ENCODE measurements at places on chromosomes 3 and 15.

GRCh38 chr3:1632128-1632527 is 466.5 kb upstream of the CNTN4 start:
- no peak for DNase-seq

DNA sequence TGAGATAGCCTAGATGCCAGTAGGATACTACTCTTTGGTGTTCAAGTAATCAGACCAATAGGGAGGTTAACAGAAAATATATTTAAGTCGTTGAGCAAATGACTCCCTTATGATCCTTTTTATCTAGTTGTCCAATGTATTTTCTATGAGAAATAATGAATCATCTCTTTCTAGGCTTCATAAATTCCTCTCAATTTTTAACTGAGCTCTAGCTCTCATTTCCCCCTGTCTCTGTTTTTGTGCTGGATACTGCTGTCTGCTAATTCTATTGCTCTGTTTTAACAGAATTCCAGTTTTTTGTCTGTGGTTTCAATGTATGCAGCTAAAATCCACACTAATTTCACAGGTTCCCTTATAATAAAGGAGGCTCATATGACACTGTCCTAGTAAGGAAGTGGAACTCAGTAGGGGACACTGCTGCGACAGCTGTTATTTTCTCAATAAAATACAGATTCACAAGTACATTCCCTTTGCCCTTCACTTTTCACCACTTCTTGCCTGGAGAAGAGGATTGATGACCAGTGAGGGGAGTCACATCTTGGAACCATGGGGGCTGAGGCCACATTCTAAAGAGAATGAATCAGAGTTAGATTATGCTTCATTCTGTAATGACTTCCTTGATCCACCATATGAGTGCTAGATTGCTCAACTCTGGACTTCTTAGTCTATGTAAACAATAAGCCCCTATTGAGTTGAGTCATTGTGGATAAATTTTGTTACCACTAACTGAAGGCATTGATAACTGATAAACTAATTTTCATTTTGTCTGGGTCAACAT is 558.7 kb upstream of the KCNMB2 start:
- DNase-seq = no peak

DNA sequence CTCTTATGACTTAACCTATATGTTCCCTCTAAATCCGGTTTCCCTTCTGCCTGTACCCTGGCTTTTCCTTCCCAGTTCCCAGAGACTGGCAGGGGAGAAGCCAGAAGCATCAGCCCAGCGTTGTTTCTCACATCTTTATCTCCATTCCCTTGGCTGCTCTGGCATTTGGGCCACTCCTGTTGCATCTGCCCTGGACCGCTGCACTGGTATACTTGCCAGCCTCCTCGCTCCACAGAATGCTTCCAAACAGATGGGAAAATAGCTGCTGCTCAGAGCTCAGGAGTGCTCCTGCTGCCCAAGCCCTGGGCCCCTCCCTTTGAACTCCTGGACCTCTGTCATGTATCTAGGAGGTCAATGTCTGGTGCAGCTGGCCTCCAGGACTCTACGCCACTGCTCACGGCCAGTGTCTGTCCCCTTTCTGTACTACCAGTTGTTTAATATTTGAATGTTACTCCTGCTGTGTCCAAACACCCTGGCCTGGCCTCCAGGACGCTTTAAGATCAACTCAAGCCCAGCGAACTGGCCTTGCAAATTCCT is 6.8 kb downstream of the SPINT1 start:
- no peak for DNase-seq

DNA sequence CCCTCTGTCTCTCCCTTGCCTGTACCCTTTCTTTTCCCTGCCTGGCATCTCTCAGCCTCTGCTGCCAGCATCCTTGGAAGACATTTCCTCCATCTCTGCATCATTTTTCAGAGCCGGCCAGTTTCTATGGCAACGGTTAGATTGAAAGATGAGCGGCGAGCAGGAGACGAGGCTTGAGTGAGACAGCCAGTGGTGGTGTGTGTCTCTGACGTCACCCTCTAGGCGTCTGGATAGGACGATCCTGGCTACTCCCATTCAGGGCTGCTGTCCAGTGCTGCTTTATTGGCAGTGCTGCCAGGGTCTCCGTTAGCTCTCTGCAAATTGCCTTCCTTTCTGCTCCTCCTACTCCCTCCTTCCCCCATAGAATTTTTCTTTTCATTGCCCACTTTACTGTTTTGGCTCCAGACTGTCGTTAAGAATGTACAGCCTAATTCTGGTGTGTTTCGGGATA is 57.9 kb downstream of the TRAK1 start:
- no peak for DNase-seq

DNA sequence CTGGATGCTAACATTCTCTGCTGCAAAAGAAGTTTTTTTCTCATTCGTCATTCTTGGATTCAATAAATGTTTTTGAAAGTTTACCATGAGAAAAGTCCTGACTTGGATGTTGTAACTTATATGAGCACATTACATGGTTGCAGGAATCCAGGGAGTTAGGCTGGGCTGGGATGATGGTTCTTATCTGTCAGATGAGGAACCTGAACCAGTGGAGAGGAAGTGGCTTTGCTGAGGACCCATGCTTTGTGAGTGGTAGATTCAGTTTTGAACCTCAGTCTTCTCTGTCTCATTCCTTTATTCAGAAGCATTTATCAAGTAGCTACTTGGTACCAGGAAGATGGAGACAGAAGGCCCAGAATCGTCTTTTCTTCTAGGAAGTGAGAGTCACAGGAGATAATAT is 3.7 kb upstream of the GASK1A start:
- DNase-seq = no peak

- no peak for DNase-seq
Observed at GRCh38 chr15:69451951-69452691, 497 bp upstream of the RPLP1 start.

GRCh38 chr3:56753206-56753820 is 48.4 kb downstream of the ARHGEF3 start:
- DNase-seq = no peak

DNA sequence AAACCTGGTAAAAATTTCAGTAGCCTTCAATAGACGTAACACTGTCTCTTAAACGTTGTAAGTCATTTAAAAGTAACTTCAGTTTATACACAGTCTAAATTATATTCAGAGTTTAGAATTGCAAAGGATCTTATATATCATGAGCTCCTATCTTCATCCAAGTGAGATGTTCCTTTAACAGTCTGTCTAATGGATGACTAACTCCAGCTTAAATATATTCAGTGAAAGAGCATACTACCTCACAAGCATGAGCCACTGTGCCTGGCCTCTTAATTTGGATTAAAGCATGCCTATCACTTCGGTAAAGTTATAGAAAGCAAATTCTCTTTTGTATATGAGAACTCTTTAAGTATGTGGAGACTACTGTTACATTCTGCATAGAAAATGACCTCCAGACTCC is 7.0 kb downstream of the FYTTD1 start:
- no peak for DNase-seq

- no peak for DNase-seq
Observed at GRCh38 chr3:172538368-172539151, 15.3 kb upstream of the TNFSF10 start.

- no peak for DNase-seq
Observed at GRCh38 chr3:62446337-62446940, 73.1 kb upstream of the FEZF2 start.

GRCh38 chr15:100284701-100285100 is 57.1 kb downstream of the ADAMTS17 start:
- DNase-seq = no peak

GRCh38 chr3:182739619-182740018 is 53.7 kb upstream of the ATP11B start:
- DNase-seq = no peak

DNA sequence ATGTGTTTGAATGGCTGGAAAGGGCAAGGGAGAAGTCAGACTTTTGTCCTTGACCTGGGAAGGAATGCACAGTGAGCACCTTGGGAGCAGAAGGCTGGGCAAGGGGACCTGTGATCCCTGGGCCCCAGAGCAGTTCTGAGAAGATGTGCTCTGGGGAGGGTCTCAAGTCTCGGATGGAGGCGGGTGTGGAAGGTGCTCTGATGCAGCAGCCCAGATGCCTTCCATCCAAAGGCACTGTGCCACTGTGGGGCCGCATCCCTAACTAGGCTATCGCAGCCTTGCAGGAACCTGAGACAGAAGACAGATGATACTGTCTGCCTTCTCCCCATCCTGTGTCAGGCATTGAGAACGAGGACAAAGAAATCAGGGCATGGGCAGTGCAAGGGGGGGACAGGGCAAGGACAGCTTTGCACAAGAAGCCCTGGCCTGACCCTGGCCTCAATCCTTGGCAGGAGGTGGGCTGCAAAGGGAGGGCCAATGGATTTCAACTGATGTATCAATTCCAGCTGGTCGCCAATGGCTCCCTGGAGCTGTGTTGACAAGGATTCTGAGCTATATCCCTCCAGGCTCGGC is 14.6 kb upstream of the PRKCD start:
- no peak for DNase-seq

GRCh38 chr15:58650102-58650501 is 99.4 kb downstream of the ADAM10 start:
- no peak for DNase-seq

- DNase-seq = no peak
Observed at GRCh38 chr3:166955201-166955939, 424.7 kb downstream of the ZBBX start.

GRCh38 chr3:187072102-187072501 is 67.2 kb downstream of the RPL39L start:
- no peak for DNase-seq

DNA sequence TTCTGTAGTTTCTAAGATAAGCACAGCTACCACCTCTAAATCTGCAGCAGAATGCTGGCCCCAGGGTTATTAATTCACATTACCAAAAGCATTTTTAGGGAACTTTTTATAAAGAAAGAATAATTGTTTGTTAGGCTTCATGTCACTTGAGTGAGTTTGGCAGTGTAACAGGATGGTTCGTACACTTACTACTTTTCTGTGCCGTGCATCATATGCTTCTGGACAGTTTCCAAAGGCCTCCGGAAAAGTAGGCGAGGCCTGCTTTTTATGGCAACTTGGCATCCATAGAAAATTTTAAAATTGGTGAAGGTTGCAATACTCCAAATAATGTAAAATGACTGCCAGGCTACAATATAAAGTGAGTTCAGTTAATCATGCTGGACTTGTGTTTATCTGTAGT is 30.0 kb downstream of the NIPA2 start:
- no peak for DNase-seq

- DNase-seq = no peak
Observed at GRCh38 chr3:195873971-195874370, 34.4 kb downstream of the TNK2 start.

- DNase-seq = no peak
Observed at GRCh38 chr3:105377716-105378115, 11.0 kb downstream of the ALCAM start.

DNA sequence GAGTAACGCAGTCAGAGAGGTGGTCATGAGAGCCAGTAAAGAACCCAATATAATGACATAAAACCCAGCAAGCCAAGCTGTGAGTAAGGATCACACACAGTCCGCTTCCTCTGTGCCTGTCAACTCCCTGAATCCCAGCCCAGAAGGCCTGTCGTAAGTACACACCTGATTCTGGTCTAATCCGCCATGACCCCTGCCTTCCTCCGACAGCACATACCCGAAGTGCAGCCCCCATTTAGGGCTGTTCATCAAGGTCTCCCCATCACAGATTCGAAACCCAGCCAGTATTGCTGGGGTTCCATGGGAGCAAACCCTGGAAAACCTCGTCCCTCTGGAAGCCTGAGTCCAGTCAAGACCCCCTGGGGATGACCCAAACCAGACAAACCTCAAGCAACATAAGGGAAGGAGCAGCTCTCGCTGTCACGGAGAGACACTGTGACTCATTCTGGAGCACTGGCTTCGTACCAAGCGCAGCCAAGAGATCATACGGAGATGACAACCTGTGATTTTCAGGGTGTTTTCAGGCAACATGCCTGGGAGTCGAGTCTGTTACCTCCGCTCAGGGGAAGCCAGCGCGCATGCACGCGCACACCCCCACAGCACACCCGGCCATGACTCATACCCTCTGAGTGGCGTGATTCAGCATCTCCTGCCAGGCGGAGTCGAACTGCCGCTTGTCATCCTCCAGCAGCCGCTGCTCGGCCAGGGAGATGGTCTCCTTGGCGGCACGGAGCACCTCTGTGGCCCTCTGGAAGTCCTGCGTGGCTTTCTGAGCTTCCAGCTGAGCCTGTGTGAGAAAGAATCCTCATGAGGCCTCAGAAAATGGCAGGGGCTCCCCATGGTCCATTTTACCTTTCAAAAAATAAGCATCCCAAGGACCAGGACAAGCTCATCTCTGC is 63.0 kb downstream of the SH3BP5 start:
- DNase-seq = no peak

DNA sequence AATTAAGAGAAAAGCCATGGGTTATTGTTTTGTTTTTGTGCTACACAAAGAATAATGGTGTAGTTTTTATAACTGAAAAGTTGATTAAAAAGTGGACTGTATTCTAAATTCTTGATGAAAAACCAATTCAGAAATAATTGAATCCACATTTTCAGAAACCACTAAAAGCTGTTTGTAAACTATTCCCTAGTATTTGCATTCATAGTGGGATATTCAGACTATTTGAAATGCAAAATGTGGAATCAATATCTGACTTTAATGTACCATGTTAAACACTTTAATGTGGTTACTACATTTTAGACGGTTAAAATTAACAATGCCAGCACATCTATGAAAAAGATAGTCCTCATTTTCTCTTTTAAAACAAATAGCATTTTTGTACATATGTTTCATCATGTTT is 104.6 kb downstream of the ZIC4 start:
- DNase-seq = no peak

GRCh38 chr15:31510057-31510456 is 183.4 kb downstream of the KLF13 start:
- DNase-seq = no peak

- DNase-seq = no peak
Observed at GRCh38 chr15:46304321-46304720, 669.5 kb downstream of the SQOR start.

DNA sequence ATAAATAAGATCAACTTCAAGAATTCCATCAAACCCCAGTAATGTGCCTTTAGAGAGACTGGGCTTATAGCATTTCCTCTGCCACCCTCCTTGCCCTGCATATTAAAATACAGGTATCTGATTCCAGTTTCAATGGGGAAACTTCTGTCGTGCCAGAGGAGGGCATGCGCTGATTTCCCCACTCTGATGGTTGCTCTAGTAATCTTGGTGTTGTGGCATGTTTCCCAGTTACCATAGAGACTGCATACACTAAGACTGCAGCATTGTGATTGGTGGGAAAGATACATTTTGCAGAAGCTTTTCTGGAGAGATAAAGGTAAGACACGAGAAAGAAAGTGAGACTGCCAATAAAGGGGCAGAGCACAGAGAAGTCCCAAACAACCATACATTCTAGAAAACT is 225.6 kb downstream of the TIGIT start:
- no peak for DNase-seq

DNA sequence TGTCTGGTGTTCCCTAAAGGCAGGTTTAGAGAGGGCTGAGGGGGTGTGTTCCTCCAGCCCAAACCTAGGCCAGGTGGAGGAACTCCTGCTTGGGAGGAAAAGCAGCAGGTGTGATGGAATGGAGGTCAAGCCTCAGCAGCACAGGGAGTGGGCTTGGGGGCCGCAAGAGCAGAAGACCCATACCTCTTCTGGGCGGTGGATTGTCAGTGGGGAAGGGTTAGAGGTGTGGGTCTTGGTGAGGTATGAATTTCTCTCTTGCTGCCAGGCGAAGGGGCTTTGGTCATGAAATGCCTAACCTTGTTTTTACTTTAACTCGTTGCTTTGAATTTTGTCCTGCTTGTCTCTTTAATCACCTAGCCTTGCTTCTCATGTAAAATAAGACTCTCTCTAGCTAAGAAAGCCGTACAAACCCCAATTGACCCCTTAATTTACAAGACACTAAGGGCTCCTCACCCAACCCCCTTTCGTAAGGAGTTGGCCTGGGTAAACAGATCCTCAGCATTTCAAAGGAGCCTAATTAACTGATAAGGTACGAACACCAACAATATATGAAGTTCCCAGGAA is 38.9 kb downstream of the DHX30 start:
- no peak for DNase-seq

GRCh38 chr15:74062236-74062635 is 20.1 kb downstream of the GOLGA6A start:
- DNase-seq = no peak

All from NCI-H2081 treated with DMSO at 0.1 percent for 48 hours (cell line).